T-helper 17 cell (primary cell): ENCODE measurements at places on chromosomes 3 and 15. TPM values are rescaled to one million over a fixed set of nuclear protein-coding genes. Genes with fewer than 3 reads are reported as not detected.

Gene ZNF592
- total RNA-seq: 33.8 TPM

DNA sequence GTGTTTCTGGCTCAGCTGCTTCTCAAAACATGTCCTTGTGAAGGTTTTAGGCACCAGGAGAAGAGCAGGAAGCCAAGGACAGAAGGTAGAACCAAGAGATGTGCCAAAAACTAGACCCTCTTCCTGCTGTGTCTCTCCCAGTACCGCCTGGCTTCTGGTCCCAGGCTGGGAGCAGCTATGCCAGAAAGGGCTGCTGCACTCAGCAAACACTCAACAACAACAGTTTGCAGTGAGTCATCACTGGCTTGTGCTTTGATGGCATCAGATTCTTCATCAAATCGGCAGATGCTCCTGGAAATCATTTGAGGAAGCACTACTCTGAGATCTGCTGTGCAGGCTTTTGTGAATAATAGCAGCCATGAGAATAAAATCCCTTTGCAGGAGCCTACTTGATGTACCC, 63.2 kb downstream of the DGKG start:
- H3K4me1 ChIP-seq: no peaks in the 10 kb centered on the region
- H3K27me3 ChIP-seq: peaks cover 8% of the 10 kb centered on the region
- H3K4me3 ChIP-seq: no peak overlapping the region

- H3K27me3 ChIP-seq: no peaks in the 10 kb centered on the region
- DNase-seq: no peak
- H3K4me1 ChIP-seq: peaks cover 29% of the 10 kb centered on the region
- H3K27ac ChIP-seq: peak overlapping the region; percentile 14
- H3K36me3 ChIP-seq: peaks cover 2% of the 10 kb centered on the region
Measured at GRCh38 chr15:28993720-28994053, 107.9 kb downstream of the APBA2 start.

Gene SYNPR
- total RNA-seq: not detected

DNA sequence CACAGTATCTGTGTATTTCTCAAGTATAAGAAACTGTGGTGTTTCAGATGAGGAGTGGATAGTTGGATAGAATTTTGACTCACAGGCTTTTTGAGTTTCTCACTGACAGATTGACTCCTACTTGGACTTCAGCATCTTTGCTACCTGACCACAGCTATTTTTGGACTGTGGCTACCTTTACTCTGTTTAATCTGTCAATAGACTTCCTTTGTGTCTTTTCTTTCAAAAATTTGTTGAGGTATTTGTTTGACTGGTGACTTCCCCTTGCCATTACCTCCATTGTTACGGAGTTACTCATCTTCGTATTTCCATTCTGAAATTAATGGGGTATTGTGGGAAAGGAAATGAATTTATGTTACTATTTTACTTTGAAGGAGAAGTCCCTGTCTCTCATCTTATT, 123.8 kb downstream of the AGBL1 start:
- no peak overlapping the region for H3K27ac ChIP-seq
- no peaks in the 10 kb centered on the region for H3K36me3 ChIP-seq
- H3K4me1 ChIP-seq: no peaks in the 10 kb centered on the region
